NCI-H2029 treated with DMSO at 0.1 percent for 48 hours (cell line): ENCODE measurements at places on chromosomes 4 and X.

DNA sequence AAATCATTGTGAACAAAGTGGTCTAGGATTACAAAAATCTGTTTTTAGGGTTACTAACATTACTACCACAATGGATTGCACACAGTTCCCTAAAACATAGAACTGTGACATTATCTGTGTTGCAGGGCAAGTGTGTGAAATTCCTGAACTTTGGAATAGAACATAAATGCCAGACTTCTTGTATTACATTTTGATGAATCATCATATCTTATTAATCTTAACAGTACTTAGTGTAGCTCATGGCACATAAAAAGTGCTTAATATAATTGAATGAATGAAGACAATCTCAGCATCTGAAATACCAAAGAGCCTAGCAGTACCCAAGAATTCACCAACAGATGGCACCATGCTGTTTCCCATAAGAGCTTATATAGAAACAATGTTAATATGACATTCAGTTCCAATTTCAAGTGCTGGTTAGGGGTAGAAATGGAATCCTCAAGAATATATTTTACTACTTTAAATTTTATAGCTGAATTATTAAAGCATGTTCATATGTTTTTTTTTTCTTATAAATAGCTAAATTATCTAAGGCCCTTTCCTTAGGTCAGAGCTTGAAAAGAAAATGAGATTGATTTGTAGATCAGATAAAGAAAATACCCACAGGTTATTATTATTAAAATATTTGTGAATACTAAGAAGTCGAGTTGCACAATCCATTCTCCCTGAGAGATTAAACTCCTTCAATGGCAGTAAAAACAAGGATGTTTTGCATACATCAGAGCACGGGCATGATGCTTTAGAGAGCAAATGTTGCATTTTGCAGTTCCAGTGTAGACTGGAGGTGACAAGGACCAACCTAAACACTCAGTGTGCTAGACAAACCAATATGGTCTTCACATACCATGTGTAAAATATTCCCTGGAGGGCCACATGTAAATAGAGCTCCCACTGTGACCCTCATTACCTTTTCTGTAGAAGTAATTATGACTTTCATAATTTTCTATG, 25.7 kb upstream of the SHISA3 start:
- peak; percentile 26 for DNase-seq

DNA sequence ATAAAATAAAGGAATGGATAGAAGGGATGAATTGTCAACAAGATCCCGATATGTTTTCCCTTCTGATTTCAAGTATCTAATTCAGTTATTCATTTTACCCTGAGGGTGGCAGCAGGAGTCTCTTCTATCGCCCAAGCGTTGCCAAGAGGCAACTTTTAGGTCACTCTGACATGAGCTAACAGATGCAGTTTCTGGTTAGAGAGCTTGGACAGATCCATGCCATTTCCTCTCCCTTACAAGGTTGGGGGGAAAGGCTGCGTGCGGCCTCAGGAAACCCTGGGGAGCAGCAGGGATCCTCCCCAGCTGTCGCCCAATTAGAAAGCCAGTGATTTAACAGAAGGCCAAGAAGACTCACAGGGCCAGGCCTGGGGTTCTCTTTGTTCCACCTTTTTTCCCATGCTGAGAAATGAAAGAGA, 35.3 kb upstream of the WAS start:
- no peak for DNase-seq

DNA sequence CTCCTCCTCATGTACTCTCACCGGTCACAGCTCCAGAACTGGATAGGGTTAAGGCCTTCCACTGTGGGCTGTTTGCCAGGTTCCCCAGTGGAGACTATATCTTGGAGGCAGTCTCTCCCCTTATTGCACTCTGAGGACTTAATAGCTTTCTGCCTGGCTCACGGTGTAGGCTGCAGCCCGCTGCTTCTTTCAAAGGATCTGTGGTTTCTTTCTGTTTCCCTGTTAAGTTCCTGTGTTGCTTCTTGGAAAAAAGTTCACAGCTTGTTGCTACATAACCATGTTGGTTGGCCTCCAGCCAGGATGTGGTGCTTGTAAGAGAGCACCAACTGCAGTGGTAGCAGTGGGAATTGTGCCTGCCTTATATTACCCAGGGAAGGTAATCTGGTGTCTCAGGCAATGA, 24.9 kb upstream of the ZDHHC15 start:
- DNase-seq = no peak

DNA sequence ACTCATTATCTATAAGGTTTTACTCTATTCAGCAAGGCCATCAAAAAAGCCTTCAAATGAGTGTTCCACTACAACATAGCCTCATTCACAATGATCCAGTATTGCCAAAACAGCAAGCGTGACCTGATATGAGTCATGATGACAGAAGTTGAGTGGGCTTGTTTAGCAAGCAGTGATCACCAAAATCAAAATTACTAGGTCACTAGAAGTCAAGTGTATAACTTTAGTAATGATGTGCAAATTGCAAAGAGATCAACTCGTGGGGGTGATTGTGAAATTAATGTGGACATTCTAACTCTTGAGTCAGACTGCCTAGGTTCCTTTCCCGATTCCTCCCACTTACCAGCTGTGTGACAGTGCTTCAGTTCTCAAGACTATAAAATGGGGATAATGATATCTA, 124.5 kb downstream of the CHM start:
- DNase-seq = no peak

- DNase-seq = no peak
Observed at GRCh38 chrX:11996810-11997209, 141.5 kb upstream of the FRMPD4 start.

DNA sequence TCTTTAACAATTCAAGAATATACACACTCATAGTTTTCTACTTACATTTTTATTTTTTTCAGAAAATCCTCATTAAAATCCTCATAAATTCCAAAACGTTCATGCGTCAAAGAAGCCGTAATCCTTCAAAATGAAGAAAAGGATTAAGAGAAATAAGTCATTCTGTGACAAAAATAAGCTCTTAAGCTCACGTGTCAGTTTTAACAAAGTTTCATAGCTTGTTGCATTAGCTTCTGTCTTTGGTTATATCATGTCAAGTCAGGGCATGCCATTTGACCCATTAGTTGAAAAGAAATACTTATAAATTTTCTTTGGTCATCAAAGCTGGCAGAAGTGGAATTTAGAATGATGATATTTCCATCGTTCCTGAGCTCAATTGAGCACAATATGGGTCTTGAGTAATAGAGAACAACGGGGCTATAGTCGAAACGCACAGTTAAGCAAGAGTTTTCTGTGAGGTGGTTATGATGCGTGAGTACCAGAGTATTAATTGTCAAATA, 185.2 kb upstream of the CTSO start:
- DNase-seq = no peak

DNA sequence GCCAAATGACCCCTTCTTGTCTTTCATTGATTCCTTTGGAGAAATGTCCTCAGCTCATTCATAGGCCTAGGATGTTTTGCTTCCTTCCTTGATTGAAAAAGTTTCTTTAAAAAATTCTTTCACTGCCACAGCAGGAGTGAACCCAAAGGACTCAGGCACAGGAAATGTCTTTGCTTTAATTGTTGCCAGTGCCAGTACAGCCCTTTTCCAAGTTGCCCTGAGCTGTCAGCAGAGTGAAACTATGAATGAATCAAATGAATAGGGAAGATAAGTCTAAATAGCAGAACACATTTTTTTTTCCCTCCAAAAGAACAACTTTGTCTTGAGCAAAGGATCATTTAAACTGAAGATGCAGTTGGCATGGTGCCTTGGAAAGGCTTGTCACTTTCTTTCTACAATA, 63.8 kb upstream of the SLC4A4 start:
- DNase-seq = no peak

GRCh38 chr4:1216869-1217294, 32.0 kb downstream of the CTBP1 start:
- DNase-seq = no peak

GRCh38 chr4:153535772-153536513, 69.8 kb downstream of the TMEM131L start:
- no peak for DNase-seq

DNA sequence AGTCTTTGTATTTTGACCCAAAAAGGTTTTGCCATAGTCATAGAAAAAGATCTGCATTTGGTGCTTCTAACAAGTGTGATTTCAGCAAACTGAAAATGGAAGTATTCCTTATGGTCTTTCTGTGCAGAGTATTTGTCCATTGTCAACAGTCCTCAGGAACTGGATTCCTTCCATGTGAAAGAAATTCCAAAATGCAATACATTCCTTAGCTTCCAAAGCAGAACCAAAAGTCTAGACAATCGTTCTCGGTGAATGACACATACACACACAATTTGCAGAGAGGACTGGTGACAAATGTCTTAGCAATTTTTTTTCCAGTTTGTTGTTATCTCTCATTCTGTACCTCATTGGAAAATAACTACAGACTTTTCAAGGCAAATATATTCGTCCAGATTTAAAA, 562.2 kb upstream of the SLIT2 start:
- DNase-seq = no peak
